ENCODE measurements at places on chromosomes 16 and 17. TPM values are rescaled to one million over a fixed set of nuclear protein-coding genes. Genes with fewer than 3 reads are reported as not detected.

CAPNS2 gene
- not detected for total RNA-seq

ZNF624 gene
- 8.7 TPM for total RNA-seq

DNA sequence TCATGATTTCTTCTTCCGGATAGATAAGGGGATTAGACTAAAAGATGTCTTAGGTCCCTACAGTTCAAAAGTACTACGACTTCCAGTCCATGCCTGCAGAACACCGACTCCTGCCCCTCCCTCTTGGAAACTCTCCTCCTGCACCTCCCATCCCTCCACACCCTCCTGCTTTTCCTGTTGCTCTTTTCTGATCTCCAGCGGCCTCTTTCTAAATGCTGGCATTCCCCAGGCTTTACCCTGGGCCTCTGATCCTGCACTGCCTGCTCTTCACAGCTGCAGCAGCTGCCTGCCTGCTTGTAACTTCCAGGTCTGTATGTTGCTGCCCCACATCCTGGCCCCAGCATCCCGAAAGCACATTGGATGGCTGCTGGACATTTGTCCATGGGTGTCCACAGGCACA, 154.2 kb downstream of the KCNJ12 start:
- DNase-seq = no peak

DNA sequence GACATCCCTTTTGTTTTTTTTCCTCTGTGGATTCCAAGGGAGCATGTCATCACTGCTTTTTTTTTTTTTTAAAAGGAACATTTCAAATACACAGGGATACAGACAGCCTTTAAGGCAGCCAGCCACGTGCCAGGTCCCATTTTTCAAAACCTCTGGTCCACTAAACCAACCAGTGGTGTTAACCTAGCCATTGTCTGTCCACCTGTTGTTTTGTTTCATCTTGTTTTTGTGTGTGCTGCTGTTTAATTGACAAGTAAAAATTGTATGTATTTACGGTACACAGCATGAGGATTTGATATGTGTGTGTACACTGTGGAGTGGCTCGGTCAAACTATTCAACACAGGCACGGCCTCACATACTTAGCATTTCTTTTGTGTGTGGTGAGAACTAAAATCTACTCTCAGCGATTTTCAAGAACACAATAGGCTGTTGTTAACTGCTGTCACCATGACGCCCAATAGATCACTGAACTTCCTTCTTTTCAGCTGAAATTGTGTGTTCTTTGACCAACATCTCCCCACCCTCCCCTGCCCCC, 19.2 kb downstream of the TMEM114 start:
- no peak for DNase-seq

DNA sequence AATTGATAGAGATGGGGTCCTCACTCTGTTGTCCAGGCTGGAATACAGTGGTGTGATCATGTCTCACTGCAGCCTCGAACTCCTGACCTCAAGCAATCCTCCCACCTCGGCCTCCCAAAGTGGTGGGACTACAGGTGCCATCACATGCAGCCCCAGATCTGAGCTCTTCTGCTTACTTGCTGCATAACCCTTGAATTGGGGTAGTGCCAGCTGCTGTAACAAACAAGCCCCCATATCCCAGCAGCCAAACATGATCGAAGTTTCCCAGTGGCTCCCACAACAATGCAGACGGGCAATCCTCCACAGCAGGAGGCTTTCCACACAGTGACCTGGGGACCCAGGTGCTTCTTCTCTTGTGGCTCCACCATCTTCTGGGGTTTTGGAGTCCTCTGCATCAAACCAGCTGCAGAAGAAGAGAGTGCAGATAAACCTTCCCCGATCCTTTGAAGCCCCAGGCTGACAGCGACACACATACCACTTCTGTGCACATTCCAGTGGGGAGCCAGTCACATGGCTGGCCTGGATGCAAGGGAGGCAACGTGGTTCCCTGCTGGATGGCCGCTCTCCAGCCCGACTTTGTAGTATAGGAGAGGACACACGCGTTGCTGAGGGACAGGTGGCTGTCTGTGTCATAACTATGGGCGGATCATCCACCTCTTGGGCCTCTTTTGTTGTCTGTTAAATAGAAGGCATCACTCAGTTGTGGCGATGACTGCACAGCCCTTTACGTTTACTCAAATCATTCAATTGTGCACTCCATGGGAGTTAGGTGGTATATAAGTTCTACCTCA, 16.7 kb downstream of the SBK1 start:
- no peak for DNase-seq

DNA sequence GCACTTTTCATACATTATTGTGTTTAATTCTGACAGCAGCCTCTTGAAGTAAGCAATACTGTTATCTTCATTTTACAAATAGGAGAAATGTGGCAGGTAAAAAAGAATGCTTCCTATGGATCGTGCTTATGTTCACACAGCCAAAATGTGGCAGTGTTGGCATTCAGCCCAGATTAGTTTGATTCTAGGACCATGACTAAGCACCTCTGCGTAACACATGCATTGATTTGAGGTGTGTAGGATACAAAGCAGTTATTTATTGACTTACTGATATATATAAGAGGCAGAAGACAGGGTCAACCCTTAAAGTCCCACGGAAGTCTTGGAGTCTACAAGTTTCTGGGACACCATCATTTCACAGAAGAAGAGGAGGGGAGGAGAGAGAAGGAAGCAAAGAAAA, 1144.4 kb upstream of the GOT2 start:
- DNase-seq = no peak

GRCh38 chr17:81022344-81022676, 12.6 kb upstream of the BAIAP2 start:
- no peak for DNase-seq

DNA sequence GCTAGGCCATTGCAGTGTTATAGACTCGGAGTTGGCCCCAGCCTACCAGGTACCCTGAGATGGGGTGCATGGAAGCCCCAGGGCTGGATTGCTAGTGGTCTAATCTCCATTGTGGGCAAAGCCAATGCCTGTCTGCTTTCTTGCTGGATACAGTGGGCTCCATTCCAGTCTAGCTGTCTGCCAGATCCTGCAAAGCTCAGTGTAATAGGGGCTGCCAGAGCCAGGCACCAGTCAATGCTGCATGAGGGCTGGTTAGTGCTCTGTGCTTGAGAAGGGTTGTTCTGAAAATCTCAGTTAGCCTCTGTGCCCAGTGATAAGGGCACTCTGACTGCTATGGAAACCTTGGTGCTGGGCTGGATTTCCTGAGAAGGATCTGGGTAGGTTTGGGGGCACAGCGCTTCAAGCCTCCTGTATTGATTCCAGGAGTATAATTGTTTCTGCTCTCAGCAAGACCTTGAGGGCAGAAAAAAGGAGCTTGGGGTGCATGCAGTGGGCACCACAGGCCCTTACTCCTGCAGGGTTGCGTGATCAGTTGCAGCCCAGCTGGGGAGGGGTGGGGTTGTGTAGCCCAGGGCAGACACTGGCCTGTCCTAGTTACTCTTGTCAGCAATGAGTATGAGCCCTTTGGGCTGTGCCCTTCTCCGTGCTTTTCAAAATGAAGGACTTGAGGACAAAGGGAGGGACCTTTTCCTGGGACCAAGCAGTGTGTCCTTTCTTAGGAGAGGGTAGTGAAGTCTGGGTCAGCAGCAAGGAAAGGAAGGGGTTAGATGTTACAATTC, 19.0 kb downstream of the SMPD3 start:
- DNase-seq = no peak
